ENCODE measurements at places on chromosomes 5 and 9.

GRCh38 chr5:1538741-1539392, 15.1 kb upstream of the LPCAT1 start:
- DNase-seq, result no peak

- DNase-seq, result no peak
Measured at GRCh38 chr9:14775917-14776316, 53.4 kb upstream of the CER1 start.

GRCh38 chr5:67771221-67771620, 444.3 kb upstream of the PIK3R1 start:
- no peak for DNase-seq

- DNase-seq, result no peak
Measured at GRCh38 chr9:130396581-130396980, 48.2 kb upstream of the ASS1 start.

DNA sequence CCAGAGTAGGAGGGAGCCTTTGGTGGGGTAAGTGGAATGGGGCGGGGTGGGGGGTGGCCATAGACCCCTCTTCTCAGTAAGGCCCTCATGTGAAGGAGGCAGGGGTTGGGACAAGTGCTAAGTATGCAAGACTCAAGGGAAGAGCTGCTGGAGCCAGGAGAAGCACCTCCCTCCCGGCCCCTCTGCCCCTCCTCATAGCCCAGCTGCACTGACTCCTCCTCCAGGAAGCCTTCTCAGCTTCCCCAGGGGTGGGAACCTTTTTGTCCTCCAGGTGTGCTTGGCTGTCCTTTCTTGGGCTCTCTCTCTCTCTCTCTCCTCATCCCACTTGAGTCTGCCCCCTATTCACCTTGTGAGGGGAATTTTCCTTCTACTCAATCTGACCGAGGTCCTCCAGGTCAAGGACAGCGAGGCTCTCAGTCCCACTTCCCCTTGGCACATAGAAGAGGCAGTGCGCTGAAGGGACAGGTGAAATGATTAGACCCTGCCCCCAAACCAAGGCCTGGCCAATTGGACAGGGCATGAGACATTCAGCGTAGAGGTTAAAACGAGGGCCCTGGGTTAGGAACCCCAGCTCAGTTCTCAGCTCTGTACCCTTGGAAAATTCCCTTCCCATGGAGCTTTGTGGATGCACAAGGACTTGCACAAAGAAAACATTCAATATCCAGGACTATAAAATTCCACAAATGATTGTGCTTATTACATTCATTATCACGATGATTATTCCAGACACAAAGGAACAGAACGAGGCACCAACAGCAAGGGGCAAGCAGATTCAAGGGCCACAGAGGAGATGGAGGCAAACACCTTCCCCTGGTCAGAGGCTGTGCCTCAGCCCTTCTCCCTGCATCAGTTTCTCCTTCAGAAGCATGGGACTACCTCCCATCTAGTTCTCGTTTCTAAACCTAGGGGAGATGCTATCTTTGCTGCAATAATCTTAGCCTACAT, 45.6 kb upstream of the IL17B start:
- no peak for DNase-seq

DNA sequence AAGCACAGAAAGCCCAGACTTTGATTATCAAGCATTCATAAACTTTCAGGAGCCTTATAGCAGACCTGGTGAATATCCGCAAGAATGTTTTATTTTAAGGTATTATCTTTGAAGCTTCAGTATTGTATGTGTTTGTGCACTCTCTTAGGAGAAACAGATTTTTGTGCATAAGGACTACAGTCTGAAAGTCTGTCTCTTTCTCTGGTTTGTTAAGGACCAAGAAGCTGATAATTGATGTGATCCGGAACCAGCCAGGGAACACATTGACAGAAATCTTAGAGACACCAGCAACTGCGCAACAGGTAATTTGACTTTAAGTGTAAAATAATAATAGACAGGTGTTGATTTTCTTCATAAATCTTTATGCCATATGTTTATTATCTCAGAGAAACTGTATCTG, 22.8 kb upstream of the F2R start:
- DNase-seq, result no peak
